Activated CD4-positive, alpha-beta memory T cell treated with anti-CD3 and anti-CD28 coated beads for 36 hours (primary cell): ENCODE measurements at places on chromosomes 3 and 15. TPM values are rescaled to one million over a fixed set of nuclear protein-coding genes. Genes with fewer than 3 reads are reported as not detected.
A peak's percentile ranks its signal among the peaks of the same experiment; 100 is the strongest.

SCN10A gene
- total RNA-seq, result not detected

PCSK6 gene
- 0.58 TPM for total RNA-seq

C2CD4B gene
- 1.5 TPM for total RNA-seq

DNA sequence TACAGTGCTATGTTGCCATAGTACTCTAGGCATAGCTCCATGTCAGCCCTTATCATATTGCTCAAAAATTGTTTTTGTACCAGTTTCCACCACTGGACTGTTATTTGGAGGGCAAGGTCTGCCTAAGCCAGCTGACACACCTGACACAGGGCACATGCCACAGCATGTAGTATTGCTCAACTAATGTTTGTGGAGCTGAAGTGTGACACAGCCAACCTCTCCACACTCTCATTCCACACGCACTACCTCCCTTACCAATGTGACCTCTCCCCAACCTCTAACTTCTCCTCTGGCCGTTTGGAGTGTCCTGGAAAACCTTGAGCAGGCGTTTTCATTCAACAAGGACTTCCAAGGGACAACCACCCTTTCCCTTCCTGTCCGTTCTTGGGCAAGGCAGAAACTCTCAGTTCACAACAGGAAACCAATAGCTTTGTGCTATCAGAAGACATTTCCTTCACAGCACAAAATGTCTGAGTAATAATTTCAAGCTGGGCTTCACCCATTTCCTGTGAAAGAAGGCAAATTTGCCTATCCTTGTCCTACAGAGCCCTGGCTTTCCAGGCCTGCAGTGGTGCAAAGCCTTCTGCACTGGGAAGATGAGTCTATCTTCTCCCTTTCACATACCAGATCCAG is 38.4 kb downstream of the TLNRD1 start:
- DNase-seq, result no peak

- no peak for DNase-seq
Observed at GRCh38 chr3:178436773-178437172, 99.5 kb upstream of the KCNMB2 start.

DNA sequence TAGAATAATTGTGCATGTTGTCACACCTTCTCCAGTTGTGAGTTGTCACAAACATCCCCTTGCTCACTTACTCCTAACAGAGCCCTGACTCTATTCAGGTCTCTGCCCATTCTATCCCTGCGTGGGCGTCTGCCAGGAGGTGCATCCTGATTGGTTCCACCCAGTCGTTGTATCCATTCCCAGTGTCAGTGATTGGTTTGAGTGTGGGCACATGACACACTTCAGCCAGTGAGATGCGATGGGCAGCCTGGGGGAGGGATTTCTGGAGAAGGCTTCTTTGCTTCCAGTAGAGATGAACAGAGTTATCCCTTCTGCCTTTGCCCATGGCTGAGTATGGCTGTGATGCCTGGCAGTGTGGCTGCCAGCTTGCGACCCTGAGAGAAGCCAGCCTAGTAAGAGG is 18.7 kb downstream of the PXYLP1 start:
- no peak for DNase-seq

DNA sequence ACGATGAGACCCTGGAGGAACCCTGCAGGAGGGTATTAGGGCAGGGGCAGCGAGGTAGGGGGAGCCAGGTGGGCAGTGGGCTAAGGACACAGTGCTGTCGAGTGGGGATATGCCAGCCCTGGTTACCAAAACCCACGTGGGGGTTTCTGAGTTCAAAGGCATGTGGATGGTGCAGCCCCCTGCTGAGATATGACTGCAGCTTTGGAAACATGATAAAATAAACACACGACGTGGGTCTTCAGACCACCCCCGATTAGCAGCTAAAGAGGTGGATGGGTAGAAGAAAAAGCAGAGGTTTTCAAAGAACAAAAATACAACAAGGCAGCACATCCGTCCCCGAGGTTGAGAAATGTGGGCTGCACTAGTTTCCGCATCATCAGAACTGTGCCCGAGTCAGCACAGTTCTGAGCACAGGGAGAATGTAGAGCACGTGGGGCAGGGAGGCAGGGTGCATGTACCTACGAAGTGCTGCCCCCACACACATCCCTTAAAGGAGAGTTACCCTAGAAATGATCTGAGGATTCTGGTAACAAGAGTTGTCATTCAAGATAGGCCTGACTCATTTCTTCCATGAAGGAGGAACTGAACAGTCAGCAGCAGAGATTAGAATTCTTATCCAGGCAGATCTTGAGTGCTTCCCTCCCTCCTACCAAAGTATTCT is 121.3 kb downstream of the RPLP1 start:
- peak; percentile 87 for DNase-seq

DNA sequence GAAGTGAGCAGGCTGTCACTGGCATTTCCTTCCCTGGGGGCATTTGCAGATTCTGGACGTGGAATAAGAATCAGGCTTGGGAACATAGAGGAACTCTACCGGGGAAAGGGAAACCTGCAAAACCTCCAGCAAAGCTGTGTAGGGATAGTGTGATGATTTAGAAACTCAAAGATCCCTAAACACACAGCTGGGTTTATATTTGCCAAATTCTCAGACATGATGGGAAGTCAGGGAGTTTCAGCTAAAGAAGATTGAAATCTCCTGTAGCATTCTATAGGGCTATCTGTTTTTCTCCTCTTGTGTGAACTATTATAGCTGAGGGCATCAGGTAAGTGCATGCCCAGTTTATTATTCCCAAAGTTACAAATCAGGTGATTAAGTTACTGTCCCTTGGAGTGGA is 9.2 kb upstream of the CLEC3B start:
- DNase-seq, result no peak

GRCh38 chr3:11719406-11720303 is 75.9 kb upstream of the VGLL4 start:
- peak; percentile 81 for DNase-seq

GRCh38 chr3:21417991-21418390 is 333.0 kb downstream of the ZNF385D start:
- DNase-seq, result no peak
